Fibroblast of lung (primary cell): ENCODE measurements at places on chromosomes 12 and 14. TPM values are rescaled to one million over a fixed set of nuclear protein-coding genes. Genes with fewer than 3 reads are reported as not detected.
A peak's percentile ranks its signal among the peaks of the same experiment; 100 is the strongest.

GRCh38 chr14:89801136-89801535 lies 153.4 kb downstream of the EFCAB11 start:
- DNase-seq: no peak

DNA sequence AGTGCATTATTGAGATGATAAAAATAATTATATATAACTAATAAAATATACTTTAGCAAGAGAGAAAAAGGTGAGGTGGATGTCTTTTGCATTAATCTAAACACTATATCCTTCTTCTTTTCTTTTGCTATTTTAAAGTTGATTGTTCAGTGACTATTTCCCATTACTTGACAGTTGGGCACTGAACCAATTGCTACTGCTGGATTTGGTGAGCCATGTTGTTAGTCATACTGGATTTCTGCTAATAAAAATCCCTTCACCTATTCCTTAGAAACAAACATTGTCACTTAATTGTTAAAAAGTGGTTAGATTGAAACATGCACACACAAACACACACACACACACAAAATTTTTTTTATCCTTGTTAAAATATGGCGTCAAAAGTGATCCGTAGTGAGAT lies 251.6 kb upstream of the ALG10 start:
- DNase-seq: no peak

DNA sequence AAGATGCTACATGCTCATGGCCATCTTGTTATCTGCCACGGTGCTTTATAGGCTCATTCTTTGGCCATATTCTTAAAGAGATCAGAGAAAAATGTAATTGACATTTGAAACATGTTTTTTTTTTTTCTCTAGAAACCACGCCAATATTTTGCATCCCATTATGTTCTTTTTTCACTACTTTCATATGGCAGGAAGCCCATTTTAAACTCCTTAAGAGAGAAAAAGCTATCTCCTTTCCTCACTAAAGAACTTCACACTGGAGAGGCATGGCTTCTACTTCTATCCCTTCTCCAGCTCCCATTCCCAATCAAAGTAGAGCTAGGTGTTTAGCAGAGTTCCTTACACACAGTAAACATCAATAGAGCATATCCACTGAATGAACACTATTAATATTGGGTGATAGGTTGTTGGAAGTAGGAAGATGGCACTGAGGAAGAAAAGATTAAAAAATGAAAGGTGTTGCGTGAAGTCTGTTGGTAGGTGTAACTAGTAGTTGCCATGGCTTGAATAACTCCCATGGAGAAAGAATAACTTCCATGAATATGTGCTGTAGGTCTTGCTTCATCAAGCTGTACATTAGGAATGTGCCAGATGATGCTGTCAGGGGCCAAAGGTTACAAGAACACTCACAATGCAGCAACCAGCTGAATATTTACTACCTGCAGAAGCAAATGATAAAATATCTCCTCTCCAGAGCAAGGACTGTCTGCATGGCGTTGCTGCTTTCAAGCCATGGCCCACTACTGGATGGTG lies 178.8 kb downstream of the STXBP6 start:
- peak; percentile 20 for DNase-seq

DNA sequence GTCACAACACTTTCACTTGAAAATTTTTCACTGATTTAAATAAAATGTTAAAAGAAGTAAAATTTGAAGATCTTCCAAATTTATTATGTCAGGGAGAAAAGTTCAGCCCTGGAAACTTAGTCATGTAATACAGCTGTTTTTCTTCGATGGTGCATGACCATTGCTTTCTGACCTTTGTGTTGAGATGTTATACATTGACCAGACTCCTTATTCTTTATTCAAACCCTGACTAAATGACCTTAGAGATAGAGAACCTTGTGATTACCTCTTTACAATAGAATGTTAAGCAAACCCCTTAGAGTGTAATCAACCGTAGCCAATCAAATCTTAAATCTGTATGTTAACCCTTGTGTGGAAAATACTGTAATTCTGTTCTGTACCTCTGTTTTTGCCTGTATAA lies 34.5 kb downstream of the PLCZ1 start:
- DNase-seq: no peak

PHETA1 gene
- polyA plus RNA-seq: 2.6 and 3.4 TPM in 2 replicates

DNA sequence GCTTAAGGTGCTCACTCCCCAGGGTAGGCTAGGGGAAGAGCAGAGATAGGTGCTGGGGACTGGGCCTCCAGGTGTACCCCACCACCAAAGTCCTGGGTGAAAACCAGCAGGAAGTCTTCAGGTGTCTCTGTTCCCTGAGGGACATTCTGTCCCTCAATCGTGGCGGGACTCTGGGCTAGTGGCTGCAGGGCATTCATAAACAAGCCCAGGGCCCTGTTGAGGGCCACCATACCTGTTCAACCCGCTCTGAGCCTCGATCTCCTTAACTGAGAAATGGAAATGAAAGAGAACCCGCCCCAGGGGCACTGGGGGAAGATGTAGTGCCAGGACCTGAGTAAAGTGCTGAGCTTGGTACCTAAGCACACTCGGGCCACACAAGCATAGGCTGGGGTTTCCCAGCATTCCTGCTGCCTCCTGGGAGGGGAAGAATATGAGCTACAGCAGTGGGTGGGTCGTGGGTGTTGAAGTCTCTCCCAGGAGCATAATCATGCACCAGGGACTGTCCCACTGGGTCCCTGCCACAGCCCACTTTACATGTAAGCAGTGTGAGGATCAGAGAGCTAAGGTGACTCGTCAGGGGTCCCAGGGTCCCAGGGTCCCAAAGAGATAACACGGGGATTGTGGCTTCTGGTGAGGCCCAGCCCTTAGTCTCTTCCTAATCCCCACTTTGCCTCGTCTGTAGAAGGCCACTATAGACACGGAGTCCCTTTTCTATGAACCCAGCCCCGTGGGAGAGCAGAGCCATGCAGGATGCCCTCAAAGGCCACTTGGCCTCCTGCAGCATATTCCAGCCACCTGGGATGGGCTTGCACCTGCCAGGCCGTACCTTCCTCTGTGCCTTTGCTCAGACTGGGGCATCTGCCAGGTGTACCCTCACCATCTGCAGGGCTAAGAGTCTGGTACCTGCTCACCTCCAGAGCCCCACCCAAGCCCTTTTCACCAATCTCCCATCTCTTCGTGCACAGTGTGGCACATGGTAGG lies 14.4 kb downstream of the FAM222A start:
- DNase-seq: no peak

DNA sequence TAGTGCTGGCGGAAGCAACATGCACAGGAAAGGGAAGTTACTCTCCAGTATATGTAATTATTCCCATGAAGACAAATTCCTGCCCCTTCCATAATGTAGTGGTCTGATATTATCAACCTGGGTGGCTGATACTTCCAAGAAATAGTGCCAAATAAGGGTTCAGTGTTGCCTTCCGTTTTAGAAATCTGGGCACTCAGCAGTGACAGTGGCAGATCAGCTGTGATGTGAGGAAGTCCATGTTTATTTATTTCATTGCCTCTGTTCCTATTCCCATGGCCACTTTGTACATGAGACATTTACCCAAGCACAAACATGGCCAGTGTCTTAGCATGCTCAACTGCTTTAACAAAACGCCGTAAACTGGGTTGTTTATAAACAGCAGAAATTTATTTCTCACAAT lies 20.3 kb upstream of the POC1B start:
- no peak for DNase-seq

- DNase-seq: no peak
Measured at GRCh38 chr14:20529806-20530205, 24.5 kb downstream of the RNASE10 start.

GRCh38 chr12:46562625-46563225 lies 190.2 kb upstream of the SLC38A2 start:
- peak; percentile 95 for DNase-seq

NOXRED1 gene
- polyA plus RNA-seq: 0.05 and 0.14 TPM in 2 replicates

GRCh38 chr14:90517076-90517841 lies 120.4 kb downstream of the CALM1 start:
- DNase-seq: no peak
